ENCODE measurements at places on chromosomes 5 and 9.

DNA sequence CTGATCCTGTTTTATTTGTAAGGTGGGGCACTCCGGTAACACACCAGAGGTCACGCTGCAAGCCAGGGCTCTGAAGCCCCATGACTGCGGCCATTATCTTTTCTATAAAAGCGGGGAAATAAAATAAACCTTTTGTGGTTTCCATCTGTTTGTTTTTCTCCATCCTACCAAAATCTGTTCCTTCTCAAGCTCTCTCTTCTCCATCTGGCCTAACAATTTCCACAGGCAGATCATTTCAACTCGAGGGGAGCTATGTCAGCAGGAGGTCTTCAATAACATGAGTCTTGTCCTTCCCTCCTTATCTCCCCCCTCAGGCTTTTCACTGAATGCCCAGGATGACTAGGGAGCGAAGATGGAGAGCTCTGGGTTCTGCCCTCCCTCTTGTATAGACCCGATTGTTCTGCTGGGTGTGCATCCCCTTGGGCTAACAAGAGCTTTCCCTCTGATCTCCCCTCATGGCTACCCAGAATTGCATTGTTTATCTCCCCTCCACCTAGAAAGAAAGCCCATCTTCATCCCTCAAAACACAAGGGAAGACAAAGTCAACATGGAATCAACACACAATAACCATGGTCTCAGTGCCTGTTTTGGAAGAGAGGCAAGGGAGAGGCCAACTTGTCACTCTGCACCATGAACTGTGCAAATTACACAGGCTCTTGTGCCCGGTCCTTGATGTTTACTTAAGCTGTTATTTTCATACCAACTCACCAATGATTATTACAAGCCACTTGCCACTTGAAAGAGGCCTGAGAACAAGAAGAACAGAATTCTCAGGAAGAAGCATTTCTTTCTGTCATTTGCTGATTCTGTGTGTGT is 187.8 kb downstream of the FANCC start:
- DNase-seq, result no peak

- DNase-seq, result no peak
These were observed 305.5 kb upstream of the SEMA6A start for GRCh38 chr5:116880150-116880549.

- no peak for DNase-seq
These were observed 80.1 kb downstream of the ZCCHC7 start for GRCh38 chr9:37200433-37201005.

DNA sequence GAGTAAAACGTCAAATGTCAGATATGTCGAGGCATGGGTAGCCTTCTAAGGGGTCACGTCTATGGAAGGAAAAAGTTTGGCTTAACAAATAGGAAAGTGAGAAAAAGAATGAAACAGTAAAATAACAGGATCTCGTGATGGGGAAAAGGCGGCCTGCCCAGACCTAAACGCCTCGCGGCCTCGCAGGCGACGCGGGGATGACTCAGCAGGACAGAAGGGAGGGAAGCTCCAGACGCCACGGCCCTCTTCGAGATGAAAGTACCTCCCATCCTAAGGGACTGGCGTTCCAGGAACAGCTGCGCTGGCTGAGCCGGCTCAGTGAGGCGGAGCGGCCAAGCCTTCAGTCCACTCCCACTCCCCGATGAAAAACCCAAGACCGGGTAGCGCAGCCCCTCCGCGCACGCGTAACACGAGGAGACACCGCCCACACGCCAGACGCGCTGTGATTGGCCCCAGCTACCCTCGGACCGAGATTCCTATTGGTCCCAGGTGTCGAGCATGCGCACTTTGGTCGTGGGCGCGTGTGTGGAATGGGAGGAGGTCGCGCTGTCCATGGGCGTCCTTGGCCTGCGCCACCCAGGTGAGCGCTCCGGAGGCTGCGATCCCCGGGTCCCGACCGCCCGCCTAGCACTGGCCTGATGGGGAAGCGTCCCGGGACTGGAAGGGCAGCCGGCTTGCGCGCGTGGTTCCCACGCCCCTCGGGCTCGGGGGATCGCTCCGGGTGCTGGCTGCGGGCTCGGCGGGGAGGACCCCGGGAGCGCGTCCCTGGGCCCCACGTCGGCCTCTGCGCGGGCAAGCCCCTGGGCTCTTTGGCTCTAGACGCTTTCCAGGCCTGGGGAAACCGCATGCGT is 588.5 kb downstream of the MTRR start:
- DNase-seq, result peak; percentile 90

DNA sequence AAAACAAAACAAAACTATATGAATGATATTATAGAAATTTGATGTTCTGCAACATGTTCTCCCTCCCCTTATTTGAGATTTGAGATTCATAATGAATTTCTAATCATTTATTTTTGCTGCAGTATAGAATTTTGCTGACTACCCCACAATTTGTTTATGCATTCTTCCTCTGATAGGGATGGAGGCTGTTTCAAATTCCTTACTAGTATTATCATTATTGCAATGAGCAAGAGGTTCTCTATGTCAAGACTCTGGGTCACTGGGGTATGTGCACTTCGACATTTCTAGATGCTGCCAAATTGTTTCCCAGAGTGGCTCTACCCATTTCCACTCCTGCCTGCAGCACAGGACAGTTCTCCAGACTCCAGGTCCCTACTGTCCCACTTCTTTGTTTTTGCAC is 54.9 kb upstream of the DAB2IP start:
- no peak for DNase-seq
